ENCODE measurements at places on chromosomes 12 and 14. TPM values are rescaled to one million over a fixed set of nuclear protein-coding genes. Genes with fewer than 3 reads are reported as not detected.
A peak's percentile ranks its signal among the peaks of the same experiment; 100 is the strongest.

Gene TAMALIN
- total RNA-seq, result 6.9 TPM

GRCh38 chr12:82866946-82867345, 180.2 kb downstream of the TMTC2 start:
- no peaks in the 10 kb centered on the region for H3K27me3 ChIP-seq
- H3K36me3 ChIP-seq, result no peaks in the 10 kb centered on the region
- no peak for DNase-seq
- H3K4me3 ChIP-seq, result no peak overlapping the region

GRCh38 chr12:55929306-55929791, 1.6 kb upstream of the DGKA start:
- peaks cover 59% of the 10 kb centered on the region for H3K36me3 ChIP-seq
- H3K4me1 ChIP-seq, result peaks cover 38% of the 10 kb centered on the region
- H3K4me3 ChIP-seq, result peak overlapping the region; percentile 89
- no peaks in the 10 kb centered on the region for H3K27me3 ChIP-seq
- H3K27ac ChIP-seq, result peak overlapping the region; percentile 99
- peak; percentile 94 for DNase-seq

GRCh38 chr14:85236296-85236695, 293.6 kb upstream of the FLRT2 start:
- no peak overlapping the region for H3K4me3 ChIP-seq
- no peak for DNase-seq
- H3K27me3 ChIP-seq, result no peaks in the 10 kb centered on the region
- H3K36me3 ChIP-seq, result no peaks in the 10 kb centered on the region

Gene MYF5
- total RNA-seq, result not detected

DNA sequence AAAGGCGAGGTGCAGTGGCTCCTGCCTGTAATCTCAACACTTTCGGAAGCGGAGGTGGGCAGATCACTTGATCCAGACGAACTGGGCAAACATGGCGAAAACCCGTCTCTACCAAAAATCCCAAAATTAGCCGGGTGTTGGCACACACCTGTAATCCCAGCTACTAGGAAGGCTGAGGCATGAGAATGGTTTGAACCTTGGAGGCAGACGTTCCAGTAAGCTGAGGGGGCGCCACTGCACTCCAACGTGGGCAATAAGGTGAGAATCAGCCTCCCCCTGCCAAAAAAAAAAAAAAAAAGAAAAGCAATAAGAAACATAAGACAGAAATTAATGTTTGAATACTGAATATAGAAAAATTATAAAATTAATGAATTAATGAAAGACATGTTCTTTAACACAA, 928.7 kb downstream of the LRFN5 start:
- H3K4me1 ChIP-seq, result no peaks in the 10 kb centered on the region
- no peaks in the 10 kb centered on the region for H3K27me3 ChIP-seq
- no peak overlapping the region for H3K27ac ChIP-seq
- no peak for DNase-seq

Gene KRT6C
- not detected for total RNA-seq

Gene GALNT8
- 0.85 TPM for total RNA-seq

Gene PAPOLA
- 197 TPM for total RNA-seq

DNA sequence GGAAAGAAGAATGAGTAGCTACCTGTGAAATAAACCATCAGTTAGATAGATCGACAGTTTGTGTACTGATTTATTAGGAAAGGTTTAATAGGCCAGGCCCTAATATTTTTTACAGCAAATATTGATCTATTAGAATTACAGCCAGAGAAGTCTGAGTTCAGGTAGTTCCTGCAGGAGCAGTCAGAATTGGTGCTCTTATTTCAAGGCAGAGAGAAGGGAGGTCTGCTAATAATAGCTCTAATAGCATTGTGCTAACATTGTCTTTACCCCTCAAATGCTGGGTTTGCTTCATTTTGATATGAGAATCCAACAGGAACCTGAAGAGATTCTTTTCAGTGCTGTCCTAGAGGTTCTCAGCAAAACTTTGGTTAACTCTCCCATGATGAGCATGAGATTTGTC, 343.8 kb upstream of the NAV3 start:
- no peak overlapping the region for H3K4me3 ChIP-seq
- H3K27me3 ChIP-seq, result no peaks in the 10 kb centered on the region

Gene KLHDC1
- 2.4 TPM for total RNA-seq

- peaks cover 36% of the 10 kb centered on the region for H3K27me3 ChIP-seq
- H3K36me3 ChIP-seq, result no peaks in the 10 kb centered on the region
- H3K4me1 ChIP-seq, result no peaks in the 10 kb centered on the region
- DNase-seq, result no peak
- no peak overlapping the region for H3K27ac ChIP-seq
Measured at GRCh38 chr12:43550831-43551271, 1.2 kb downstream of the ADAMTS20 start.

GRCh38 chr12:18281941-18282340, 20.6 kb downstream of the PIK3C2G start:
- H3K4me3 ChIP-seq, result no peak overlapping the region
- no peaks in the 10 kb centered on the region for H3K4me1 ChIP-seq
- no peak for DNase-seq
- no peaks in the 10 kb centered on the region for H3K36me3 ChIP-seq
- H3K27me3 ChIP-seq, result no peaks in the 10 kb centered on the region
- H3K27ac ChIP-seq, result no peak overlapping the region

Gene BATF
- 41.0 TPM for total RNA-seq

DNA sequence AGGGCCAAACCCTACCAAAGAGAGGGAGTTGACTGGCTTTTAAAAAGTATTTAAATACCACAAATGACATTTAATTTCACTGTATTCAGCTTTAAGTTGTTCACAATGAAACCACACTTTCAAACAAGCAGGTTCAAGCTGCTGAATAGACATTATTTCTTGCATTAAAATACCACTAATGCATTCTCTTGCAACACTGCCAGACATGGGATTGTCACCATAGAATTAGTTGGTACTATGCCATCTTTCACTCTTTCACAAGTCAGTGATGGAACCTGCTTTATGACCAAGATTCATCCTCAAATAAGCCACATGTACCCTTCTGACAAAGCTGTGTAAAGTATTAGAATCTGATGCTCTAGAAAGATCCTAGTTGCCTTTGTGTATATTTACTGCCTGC, 239.4 kb downstream of the PAWR start:
- no peaks in the 10 kb centered on the region for H3K36me3 ChIP-seq
- no peak overlapping the region for H3K4me3 ChIP-seq
- H3K27ac ChIP-seq, result no peak overlapping the region
- no peak for DNase-seq
- H3K4me1 ChIP-seq, result no peaks in the 10 kb centered on the region
- H3K27me3 ChIP-seq, result no peaks in the 10 kb centered on the region
